ENCODE measurements at places on chromosomes 11 and 22.

- DNase-seq = no peak
These were observed at the start of gene KCNC1 for GRCh38 chr11:17734418-17734911. TSS of gene KCNC1 (plus strand) at chr11:17734781. CDS start at chr11:17736003, 1,222 bp downstream.

- DNase-seq = no peak
These were observed 5.9 kb downstream of the TMEM121B start for GRCh38 chr22:17115236-17115635.

DNA sequence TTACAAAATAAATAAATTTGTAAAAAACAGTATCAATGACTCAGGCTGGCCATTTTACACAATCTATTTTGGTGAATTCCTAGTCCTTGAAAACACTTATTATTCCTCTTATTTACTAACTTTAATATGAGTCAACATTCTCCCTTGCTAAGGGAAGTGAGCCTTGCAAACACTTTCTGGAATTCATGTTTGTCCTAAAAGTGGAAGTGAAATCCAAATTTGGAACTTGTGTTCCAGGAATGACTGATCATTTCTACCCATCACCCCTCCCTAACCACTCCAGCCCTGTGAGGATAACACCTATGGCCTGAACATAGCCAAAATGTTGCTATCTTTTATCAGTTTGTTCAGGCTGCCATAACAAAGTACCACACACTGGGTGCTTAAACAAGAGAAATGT, 83.1 kb downstream of the OR5AK2 start:
- no peak for DNase-seq

- DNase-seq = peak; percentile 66
These were observed 47.2 kb downstream of the C11orf58 start for GRCh38 chr11:16785520-16786128.

- no peak for DNase-seq
These were observed 48.1 kb upstream of the ARFGAP3 start for GRCh38 chr22:42905217-42905616.

DNA sequence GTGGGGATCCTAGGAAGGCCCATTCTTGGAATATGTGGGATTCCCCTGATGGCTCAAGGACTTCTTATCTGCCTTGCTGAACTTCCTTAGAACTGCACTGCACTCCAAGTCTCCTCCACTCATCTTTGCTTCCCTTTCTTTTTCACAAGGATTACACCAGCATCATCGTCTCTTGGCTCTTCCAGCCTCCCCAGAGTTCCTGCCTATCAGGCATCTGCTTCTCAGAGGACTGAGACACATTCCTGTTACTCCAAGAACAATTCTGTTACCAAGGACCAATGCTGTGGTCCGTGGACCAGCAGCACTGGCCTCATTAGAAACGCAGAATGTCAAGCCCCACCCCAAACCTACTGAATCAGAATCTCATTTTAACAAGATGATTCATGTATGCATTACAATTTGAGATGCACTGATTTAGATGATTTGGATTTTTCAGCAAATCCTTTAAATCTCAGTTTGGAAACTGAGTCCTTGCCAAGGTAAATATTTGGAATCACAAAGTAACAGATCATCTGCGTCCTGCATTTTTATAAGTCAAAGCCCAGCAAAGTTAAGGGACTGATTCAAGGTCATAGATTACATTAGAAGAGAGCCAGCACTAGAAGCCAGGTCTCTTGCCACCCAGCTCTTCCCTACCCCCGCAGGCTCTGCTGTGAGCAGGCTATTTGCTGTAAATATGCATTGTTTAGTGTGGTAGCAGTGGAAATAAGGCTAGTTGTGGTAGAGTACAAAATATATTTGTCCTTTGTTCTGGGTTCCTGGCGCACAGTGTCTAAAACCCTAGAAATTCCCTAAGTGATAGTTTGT, 110.9 kb downstream of the SWAP70 start:
- DNase-seq = no peak

DNA sequence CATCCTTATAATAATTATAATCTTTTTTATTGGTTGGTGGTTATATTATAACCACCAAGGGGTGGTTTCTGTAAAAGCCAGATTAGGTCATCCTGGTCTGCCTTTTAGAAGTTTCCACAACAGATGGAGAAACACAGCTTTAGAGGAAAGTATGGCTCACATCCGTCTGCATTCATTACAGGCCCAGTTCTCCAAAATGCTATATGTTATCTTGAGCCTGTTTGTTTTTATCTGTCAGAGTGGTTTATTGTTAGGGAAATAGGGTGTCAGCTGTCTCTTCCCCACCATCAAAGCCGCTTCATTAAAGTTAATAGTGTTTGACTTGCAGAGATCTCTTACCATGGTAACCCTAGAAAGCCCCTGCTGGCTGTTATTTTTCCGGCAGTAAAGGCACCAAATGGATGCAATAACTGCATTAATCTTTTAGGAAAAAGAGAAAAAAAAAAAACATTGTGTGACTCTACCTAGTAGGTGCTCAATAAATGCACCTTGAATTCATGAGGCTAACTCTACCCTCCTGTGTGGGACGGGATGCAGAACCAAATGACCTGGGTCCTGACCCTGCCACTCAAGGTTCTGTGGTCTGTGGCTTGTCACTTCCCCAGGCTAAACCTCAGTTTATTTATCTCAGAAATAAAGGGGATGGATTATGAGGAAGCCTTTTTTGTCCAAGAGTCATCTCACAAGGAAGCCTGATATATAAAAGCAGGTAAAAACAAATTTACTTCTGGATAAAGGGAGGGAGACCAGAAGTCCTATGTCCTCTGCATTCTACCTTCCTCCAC, 118.3 kb downstream of the WT1 start:
- peak; percentile 5 for DNase-seq

DNA sequence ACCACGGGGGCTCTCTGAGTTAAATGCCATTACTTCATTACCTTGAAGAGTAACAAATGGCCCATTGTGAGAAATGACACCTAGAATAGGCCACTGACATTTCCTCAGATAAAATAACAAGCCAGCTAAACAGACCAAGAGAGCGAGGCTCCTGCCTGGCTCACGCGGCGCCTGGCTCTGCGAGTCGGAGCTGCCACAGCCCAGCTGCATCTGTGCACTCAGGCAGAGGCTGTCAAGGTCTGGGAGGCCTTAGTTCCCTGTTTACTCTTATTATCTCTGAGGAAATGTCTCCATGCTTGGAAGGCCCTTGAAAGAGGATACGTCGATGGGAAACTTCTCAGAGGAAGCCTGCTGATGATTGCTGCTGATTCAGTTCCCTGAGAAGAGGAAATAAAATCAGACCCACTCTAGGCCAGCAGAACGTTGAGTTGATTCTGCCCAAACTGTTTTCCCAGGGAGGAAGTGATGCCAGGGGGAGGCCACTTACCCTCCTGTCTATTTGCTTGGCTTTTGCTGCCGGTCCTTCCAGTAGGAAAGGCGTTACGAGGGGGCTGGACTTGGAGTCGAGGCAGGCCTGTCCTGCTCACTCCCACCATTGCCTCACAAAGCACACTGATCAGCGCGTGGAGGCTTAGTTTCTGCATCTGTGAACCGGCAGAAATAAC, 208.8 kb downstream of the TBC1D22A start:
- DNase-seq = no peak

- no peak for DNase-seq
These were observed 429 bp downstream of the PGGHG start for GRCh38 chr11:289398-289711.

- no peak for DNase-seq
These were observed 72.9 kb upstream of the ANO1 start for GRCh38 chr11:70005107-70005818.

DNA sequence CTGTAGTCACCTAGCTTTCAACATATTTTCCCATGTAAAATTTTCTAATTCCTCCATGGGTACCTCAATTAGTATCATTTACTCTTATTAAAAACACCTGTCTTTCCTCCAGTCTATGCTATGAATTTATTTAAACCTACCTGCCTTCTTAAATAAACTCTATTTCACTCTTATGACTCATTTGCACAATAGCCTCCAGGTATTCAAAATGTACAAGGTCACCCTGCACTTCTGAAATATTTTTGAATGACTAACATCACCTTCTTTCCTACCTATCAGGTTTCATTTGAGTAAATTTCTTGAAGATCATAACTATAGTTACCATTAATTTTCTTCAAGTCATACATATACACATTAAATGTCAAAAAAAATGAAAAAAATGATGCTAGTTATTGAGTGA, 939.7 kb downstream of the DLG2 start:
- no peak for DNase-seq

- DNase-seq = no peak
These were observed 2.5 kb upstream of the IFITM10 start for GRCh38 chr11:1752907-1753228.

DNA sequence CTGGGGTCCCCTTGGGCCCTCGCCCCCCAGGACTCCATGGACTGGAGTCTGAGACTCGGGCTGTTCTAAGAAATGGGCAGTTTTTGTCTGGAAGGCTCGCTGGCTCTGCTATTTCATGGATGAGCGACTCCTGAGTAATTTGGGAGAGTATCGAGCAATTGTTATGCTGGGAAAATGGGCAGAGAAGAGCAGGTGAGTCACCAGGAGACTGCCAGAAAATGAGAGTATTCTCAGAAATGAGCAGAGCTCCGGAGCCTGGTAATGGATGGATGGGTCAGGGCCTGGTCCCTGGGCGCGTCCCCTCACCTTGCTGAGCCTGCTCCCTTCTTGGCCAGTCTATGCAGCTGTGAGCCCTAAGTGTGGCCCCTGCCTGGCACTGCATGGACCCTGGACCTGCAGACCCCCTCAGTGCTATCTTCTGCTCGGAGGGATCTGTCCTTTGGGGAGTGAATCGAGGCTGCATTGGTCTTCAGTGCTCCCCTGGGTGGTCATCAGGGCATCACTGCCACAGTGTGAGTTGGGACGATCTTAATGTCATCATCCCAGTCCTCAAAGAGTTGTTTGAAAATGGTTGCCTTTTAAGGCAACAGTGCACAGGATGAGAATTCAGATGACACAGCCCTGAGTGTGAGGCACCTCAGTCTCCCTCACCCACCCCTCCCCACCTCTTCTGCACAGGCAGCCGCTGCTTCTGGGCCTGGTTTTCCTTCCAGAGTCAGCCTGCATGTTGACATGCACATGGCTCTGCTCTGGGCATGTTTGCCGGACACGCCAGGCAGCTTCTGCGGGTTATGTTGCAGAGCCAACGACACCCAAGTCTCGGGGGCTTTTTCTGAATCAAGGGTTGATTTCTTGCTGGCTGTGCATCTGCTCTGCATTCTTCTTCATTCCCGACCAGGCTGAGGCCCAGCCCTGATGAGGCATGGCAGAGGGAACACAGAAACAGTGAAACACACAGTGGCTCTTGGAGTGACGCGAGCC, 519.0 kb downstream of the TBC1D22A start:
- no peak for DNase-seq

- DNase-seq = peak; percentile 21
These were observed 12.6 kb upstream of the MAPK8IP1 start for GRCh38 chr11:45872651-45873356.

DNA sequence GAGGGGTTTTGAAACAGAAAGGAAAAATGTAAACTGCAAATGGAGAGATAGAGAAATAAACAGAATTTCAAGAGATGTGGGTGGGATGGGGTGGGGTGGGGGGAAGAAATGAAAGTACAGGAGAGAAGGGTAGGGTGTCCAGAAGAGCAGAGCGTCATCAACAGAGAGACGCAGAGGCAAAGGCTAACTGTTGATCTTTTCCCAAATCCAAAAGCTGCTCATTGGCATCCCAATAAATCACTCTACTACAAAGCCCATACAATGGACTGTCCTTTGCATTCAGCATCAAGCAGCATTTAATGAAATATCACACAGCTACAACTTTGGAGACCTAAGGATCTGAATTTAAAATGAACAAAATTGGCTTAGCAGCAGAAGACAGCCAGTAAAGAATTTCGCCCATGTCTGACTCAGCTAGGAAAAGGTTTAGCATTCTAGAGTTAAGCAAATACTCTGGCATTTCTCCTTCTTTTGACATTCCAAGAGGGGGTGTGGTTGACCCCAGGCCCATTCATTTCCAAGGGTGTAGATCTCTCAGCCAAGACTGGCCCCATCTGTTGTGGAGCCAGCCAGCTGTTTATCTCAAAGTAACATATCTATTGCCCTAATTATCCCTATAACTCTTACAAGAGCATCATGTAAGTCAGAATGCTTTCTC, 1.5 kb downstream of the RAB30 start:
- DNase-seq = no peak

DNA sequence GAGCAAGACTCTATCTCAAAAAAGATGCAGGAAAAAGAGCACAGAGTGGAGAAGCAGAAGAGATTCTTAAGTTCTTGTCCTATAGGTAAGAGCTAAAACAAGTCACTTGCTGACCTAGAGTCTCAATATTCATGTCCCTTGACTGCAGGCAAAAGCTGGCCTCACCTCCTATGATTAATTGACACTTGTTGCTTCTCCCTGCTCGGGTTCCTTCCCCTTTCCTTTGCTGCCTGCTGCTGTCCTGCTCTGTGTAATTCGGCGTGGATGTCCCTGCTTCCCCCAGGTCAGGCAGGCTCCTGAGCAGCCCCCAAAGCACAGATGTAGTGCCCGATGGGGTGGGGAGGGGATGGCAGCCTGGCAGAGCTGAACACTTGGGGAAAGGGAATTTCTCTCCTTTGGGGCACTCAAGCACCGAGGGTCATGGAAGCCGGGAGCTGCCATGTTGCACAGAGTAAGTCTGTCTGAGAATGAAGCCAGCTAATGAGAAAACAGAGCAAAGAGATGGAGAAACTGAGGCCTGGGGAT, 60.8 kb upstream of the NUP50 start:
- DNase-seq = no peak
